ENCODE measurements at places on chromosomes 7 and 10.

- no peak for DNase-seq
Observed at GRCh38 chr7:64102656-64103400, 57.6 kb downstream of the ZNF727 start.

DNA sequence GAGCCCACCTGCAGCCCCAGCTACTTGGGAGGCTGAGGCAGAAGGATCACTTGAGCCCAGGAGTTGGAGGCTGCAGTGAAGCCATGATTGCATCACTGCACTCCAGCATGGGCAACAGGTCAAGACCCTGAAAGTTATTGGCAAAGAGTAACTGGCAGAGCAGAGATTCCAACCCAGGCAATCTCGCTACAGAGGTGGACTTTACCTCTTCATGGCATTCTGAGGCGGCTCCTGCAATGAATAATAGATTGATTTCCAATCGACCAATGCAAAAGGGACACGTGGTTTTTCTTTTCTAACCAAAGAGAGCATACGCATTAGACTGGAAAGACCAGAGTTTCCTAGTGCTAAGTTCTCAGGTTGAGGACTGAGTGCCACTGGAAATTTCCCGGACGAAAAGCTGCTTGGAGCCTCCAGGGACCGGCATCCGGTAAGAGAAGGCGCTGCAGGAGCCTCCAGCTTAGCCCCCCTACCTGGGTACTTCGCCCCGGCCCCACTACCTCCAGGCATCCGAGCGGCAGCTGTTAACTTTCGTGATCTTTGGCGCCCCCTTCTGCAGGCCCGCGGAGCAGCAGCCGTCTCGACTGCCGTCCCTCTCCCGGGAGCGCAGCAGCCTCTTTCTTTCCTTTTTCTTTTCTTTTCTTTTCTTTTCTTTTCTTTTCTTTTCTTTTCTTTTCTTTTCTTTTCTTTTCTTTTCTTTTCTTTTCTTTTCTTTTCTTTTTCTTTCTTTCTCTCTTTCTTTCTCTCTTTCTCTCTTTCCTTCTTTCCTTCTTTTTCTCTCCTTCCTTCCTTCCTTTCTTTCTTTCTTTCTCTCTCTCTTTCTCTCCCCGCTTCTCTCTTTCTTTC is 4.1 kb downstream of the MBLAC1 start:
- peak; percentile 73 for DNase-seq

DNA sequence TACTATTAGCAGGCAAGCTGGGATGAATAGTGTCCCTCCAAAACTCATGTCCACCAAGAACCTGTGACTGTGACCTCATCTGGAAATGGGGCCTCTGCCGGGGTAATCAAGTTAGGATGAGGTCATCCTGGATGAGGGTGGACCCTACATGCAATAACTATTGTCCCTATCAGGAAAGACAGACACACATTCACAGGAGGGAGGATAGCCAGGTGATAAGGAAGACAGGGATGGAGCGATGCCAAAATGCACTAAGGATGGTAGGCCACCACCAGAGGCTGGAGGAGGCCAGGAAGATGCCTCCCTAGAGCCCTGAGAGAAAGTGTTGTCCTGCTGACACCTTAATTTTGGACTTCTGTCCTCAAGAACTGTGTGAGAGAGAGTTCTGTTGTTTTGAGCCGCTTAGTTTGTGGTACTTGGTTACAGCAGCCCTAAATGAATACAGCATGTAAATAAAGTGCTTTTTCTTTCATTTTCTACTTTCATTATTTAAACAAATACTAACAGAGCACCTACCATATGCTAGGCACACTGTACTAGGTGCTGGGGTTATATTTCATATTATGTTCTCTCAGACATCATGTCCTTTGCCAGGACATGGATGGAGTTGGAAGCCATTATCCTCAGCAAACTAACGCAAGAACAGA is 111.9 kb downstream of the USP6NL start:
- DNase-seq = no peak

GRCh38 chr7:142483659-142484317 is 225.9 kb upstream of the PRSS58 start:
- no peak for DNase-seq

DNA sequence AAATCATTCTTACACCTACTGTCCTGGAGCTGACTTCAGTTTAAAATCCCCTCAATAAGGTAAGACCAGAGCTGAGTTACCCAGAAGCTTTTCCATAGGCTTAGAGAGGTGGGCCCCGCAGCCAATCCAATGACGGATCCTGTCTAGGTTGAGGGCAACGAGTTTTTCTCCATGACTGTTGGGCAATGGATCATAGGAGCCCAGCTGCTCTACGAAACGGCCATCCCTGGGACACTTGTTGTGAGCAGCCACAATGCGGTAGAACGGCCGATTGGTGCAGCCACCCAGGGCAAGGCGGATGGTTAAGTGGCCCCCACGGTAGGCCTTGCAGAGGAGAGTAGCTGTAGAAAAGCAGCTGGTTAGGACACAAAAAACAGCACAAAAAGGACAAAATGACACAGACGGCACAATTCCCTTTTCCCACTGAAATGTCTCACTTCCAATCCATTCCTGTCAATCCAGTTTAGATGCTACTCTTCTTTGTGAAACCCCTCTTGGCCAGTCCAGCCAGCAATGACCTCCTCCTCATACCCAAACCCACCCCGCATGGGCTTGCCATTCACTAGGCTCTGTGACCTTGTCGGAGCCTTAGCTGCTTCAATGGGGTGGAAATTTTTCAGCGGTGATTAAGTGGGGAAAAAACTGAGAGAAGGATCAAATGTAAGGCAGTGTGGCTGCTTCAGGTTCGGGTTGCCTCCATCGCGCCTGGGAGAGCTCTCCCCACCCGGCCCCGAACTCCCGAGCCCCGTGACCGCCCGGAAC is 580 bp downstream of the MRPS16 start:
- no peak for DNase-seq

- DNase-seq = no peak
Observed at GRCh38 chr10:74543276-74543675, 283.1 kb upstream of the KAT6B start.

DNA sequence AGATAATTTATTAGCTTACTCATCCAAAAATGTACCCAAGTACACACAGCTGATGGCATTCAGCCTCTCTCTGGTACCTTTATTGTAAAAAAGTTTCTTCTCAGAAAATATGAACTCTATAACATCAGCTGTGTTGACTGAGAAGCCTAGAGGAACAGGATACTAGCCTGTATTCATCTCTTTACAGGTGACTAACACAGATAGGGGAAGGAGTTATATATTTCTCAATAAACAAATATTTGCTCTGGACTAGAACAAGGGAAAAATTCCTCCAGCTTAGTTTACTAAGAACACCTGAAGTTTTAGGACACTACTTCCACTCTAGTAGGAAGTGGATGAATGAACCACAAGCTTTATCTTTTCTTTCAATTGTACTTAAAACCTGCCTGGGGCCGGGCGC is 67.8 kb downstream of the ZNF248 start:
- DNase-seq = no peak

DNA sequence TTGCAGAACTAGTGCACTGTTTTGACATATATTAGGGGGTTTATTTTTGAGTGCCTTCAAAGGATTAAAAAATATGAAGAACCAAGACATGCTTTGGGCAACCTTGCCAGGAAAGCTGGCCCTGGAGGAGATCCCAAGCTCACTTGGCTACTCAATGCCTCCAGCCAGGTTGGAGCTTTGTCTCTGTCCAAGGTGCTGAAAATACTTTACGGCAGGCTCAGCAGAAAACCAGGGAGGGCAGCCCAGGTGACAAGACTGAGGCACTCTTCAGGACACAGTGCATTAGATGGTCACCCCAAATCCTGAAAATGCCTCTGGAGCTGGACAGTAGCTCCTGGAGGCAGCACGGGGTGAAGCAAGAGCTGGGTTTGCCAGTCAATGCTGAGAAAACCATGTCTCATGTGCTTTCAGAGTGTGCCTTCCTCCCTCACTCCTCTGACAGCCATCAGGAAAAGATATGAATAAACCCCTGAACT is 5.8 kb upstream of the KCNH2 start:
- DNase-seq = no peak

DNA sequence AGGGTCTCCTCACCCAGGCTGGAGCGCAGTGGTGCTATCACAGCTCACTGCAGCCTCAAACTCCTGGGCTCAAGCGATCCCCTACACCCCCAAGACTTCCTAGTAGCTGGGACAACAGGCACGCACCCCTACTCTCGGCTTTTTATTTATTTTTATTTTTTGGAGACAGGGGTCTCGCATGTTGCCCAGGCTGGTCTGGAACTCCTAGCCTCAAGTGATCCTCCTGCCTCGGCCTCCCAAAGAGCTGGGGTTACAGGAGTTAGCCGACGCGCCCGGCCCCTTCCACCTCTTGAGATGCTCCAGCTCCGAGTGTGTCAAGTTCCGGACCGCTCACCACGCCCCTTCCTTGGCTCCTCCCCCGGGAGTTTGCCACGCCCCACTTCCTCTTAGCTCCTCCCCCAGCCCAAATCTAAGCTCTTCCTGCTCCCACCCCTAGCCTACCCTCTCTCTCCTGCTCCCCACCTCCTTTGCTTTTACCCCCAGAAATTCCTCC is 6.3 kb downstream of the NAT16 start:
- DNase-seq = peak; percentile 64

- no peak for DNase-seq
Observed at GRCh38 chr7:1740214-1740613, 70.1 kb downstream of the ELFN1 start.

DNA sequence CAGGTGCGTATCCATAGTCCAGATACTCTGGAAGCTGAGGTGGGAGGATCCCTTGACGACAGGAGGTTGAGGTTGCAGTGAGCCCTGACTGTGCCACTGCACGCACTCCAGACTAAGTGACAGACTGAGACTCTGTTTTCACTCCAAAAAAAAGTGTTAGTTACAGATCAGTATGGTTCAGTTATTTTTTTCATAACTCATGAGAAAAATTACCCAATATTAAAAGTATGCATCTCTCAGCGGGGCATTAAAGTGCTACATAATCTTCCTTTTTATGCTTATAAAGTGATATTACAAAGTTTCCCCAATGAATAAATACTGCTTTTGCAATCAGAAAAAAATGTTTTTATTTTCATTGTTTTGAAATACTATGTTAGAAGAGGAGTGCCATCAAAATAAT is 147.9 kb downstream of the ZNF438 start:
- DNase-seq = no peak

DNA sequence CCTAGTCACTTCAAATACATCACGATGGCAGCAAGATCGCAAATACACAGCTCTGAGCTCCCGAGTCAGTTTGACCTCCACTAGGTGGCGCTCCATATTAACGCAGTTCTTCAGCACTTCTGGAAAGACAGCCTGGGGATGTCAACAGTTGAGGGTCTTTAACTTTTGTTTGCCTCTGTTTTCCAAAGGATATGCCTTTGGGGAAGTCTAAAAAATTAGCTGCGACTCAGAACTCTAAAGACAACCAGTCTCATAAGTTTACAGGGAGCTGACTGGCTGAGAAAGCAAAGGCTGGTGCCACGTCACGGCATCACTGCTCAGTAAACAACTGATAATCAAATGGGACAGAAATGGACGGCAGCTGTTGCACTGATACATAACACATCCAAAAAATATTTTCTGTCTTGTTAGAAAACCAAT is 458.8 kb downstream of the SORCS1 start:
- peak; percentile 1 for DNase-seq

DNA sequence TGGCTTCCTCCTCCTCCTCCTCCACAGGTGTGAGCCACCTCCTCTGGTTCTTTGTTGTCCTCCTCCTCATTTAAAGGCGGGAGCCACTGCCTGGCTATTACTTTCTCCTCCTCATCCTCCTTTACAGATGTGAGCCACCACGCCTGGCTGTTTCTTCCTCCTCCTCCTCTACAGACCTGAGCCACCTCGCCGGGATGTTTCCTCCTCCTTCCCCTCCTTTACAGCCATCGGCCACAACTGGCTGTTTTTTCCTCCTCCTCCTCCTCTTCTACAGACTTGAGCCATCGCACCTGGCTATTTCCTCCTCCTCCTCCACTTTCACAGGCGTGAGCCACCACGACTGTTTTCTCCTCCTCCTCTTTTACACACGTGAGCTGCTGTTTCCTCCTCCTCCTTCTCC is 49.0 kb upstream of the ZNF479 start:
- DNase-seq = no peak
